H9 (cell line): ENCODE measurements at places on chromosomes 11 and 22.

GRCh38 chr11:9633679-9634078, 30.2 kb upstream of the SWAP70 start:
- DNase-seq, result no peak

- DNase-seq, result peak; percentile 18
Observed at GRCh38 chr11:2575591-2576051, 124.2 kb downstream of the KCNQ1OT1 start.

DNA sequence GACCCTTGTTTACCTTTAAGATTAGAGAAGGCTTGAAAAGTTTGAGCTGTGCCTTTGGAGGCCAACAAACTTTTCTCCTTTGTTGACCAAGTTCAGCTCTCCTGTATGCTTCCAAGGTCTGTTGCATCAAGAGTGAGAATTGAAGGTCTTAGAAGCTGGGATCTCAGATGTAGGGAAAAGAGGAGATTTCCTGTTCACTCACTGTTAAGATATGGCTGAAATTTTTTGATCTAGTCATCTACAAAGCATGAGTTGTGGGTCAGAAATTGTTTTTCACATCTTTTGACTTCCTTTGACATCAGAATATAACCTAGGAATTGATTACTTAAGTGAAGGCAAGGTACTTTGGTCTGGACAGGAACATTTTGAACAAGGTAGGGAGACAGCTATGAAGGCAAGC, 12.1 kb downstream of the OR51B4 start:
- no peak for DNase-seq

DNA sequence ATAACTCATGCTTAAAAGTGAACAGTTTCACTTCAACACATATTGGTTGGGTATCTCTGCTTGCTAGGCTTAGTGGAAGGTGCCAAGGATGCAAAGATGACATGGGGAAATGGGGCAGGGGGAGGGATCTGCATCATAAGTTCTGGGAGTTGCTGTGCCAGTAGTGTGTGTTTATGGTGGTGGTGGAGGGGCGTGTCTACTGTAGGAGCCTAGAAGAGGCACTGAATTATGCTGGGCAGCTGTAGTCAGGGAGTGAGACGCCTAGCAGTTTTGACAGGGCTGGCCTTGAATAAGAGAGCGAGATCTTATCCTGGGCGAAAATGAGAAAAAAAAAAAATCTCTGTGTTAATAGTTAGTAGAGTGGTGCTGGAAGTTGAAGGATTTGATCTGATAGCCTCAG, 3.0 kb downstream of the ELMOD1 start:
- DNase-seq, result no peak

GRCh38 chr22:18999008-18999407, 62.9 kb upstream of the PRODH start:
- DNase-seq, result peak; percentile 77

- DNase-seq, result no peak
Observed at GRCh38 chr11:1478544-1478943, 8.0 kb downstream of the MOB2 start.

- DNase-seq, result peak; percentile 75
Observed at GRCh38 chr11:65856689-65857499, 1.1 kb downstream of the CFL1 start.

DNA sequence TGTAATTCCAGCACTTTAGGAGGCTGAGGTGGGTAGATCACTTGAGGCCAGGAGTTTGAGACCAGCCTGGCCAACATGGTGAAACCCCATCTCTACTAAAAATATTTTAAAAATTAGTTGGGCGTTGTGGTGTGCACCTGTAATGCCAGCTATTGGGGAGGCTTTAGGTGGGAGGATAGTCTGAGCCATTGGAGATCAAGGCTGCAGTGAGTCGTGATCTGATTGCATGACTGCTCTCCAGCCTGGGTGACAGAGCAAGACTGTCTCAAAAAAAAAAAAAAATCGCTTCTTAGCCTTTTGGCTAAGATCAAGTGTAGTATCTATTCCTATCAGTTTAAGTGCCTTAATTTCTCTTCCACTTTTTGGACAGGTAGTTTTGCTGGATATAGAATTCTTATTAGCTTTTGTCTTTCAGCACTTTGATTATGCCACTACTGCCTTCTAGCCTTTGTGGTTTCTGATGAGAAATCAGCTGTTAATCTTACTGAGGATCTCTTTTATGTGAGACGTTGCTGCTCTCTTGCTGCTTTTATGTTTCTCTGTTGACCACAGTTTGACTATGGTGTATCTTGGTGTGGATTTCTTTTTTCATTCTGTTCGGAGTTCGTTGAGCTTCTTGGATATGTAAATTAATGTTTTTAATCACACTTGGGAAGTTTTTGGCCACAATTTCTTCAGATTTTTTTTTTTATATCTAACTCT, 24.7 kb downstream of the CHEK1 start:
- DNase-seq, result no peak

GRCh38 chr11:13880634-13881033, 81.9 kb upstream of the SPON1 start:
- DNase-seq, result no peak

DNA sequence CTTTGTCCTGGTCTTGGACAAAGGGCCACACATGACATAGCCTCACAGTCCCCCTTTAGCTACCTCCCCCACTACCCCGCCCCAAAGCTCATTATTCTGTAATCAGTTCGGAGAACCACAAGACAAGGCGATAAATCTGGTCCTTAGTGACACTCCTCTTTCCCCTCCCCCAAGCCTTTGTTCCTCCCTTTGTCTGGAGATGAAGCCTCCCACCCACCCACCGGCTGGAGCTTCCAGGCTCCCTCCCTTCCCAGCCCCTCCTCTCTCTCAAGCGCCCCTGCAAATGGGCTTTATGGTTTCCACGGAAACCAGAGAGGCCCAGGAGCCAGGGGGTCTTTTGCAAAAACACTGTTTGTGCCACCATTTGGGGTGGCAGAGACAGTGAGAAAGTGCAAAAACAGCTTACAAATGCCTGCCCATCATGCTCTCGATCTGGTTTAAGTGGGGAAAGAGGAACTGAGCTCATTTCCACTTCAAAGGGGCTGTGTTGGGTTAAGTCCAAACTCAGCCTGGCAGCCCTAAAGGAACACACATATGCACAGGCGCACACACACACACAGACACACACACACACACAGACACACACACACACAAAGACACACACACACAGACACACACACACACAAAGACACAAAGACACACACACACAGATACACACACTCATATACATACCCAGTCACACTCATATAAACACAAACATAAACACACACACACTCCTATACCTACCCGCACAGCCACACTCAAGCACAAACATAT, 23.5 kb downstream of the APLNR start:
- DNase-seq, result peak; percentile 72

GRCh38 chr11:14904745-14905103, 12.7 kb upstream of the CYP2R1 start:
- peak; percentile 82 for DNase-seq

DNA sequence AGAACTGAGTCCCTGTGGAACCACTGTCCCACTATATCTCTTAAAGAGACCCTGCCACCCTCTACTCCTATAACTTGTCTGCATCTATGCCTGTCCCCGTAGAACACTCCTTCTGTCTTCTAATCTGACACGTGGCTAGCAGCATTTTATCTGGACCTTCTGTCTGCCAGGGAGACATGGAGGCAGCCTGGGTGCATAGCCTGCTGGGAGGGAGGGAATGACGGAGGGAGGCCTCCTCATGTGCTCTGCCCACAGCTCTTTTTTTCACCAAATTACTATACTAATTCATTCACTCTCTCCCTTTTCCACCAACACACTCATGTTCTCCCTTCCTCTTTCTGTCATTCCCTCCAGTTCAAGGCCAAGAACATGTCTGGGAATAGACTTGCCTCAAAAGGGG, 7.6 kb upstream of the THRSP start:
- no peak for DNase-seq
